ENCODE measurements at places on chromosomes 12 and 14.
A peak's percentile ranks its signal among the peaks of the same experiment; 100 is the strongest.

DNA sequence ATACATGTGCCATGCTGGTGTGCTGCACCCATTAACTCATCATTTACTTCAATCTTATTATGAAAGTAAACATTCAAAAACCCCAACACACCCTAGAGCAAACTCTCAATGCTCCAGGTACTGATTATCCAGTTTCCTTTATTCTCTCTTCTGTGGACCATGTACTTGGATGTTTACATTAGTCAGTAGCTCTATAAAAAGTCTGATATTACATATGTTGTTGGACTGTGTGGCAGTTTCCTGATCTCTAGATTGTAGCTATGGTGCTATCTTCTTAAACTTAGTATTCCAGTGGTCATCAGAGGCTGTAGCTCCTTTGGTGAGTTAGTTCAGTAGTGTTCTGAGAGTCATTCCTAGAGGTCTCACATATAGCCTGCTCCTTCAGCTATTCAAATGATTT, 25.1 kb upstream of the ITGA5 start:
- no peak for DNase-seq

- DNase-seq = peak; percentile 8
These were observed 75.3 kb upstream of the FAR2 start for GRCh38 chr12:29073631-29074239.

DNA sequence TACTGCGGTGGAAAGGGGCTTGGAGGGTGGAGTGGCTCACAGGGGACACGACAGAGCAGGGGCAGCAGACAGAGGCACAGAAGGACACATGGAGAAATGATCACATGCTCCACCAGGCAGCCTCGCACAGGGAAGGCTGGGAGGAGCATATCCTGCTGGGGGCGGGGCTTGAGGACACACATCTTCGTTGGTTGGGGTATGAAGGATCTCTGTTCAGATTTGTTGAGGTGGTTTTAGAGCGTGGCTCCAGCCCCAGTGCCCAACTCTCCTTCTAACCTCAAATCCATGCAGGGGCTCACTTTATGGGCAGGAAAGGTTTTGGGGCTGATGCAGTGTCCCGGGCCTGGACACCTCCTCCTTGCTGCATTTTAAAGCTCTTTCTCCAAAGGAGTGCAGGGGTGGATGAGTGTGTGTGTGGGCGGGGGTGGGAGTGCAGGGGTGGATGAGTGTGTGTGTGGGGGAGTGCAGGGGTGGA, 733 bp upstream of the P3H3 start:
- DNase-seq = peak; percentile 54

DNA sequence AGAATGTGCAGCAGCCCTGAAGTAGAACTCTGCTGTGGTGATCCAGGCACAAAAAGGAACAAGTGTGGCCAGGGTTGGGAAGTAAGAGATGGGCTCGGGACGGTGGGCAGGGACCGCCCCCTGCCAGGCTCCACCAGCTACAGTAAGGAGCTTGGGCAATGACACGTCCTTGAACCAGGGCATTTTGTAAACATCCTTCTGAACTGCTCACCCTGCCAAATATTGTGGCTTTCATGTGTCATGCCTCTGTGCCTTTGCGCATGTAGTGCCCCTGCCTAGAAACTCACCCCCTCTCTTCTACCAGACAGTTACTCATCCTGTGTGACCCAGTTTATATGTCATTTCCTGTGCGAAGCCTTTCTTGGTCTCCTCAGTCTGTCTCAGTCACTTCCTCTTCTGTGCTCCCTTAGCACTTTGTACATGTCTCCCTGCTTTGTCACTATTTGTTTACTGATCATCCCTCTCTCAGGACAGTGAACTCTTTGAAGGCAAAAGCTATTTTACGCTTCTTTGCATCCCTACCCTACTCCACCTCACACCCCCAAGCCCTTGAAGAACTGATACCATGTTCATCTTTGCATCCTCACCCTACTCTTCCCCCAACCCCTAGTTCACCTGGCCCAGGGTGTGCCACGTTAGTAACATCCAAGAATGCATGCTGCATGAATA, 108.9 kb upstream of the PLEKHG7 start:
- no peak for DNase-seq

GRCh38 chr12:26678697-26679660, 154.0 kb downstream of the ITPR2 start:
- DNase-seq = no peak

DNA sequence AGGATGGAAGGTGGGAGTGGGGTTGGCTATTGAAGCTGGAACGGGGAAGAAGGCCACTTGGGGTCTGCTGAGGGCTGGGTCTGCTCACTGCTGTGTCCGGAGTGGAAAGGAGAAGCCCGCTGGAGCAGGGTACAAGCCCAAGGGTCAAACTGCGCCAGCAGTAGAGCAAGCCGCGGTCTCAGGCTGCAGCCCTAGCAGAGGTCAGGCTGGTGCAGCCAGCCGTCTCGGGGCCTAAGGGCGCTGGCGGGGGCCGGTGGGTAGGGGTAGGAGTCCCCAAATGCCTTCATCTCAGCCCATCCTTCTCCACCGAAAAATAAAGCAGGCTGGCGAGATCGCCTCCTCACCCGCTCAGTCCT, 718 bp upstream of the JDP2 start:
- peak; percentile 21 for DNase-seq

DNA sequence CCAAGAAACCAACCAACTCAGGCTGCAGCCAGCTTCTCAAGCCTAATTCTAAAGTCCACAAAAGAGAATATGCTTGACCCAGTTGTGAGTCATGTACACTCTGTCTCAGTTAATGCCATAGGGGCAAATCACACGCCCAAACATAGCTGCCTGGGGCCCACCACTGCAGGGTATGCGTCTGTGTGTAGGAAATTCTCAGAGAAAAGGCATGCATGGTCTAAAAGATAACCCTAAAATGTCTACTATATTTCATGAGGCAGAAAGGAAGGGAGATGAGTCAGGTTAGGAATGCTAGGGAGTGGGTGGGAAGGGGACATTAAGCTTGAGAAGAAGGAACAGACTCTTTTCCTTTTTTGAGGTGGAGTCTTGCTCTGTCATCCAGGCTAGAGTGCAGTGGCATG, 22.3 kb upstream of the SPTLC2 start:
- no peak for DNase-seq

- no peak for DNase-seq
These were observed 46.4 kb downstream of the CRADD start for GRCh38 chr12:93723568-93723930.

GRCh38 chr12:34219046-34219770, 196.9 kb downstream of the ALG10 start:
- DNase-seq = no peak

GRCh38 chr14:86796221-86797074, 1196.5 kb downstream of the GALC start:
- DNase-seq = no peak

DNA sequence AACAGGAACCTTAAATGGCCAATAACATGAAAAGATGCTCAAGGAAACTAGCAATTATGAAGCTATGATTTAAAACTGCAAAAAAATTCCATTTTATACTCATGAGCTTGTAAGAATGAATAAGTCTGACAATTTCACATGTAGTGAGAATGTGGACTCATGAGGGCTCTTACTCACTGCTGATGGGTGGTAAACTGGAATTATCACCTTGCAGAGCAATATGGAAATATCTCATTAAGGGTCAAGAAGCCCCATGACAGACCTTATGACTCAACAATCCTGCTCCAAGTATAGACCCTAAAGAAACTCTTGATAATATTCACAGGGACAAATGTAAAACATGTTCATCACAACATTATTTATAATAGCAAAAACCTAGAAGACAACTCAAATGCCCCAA, 23.5 kb upstream of the SMAGP start:
- no peak for DNase-seq

DNA sequence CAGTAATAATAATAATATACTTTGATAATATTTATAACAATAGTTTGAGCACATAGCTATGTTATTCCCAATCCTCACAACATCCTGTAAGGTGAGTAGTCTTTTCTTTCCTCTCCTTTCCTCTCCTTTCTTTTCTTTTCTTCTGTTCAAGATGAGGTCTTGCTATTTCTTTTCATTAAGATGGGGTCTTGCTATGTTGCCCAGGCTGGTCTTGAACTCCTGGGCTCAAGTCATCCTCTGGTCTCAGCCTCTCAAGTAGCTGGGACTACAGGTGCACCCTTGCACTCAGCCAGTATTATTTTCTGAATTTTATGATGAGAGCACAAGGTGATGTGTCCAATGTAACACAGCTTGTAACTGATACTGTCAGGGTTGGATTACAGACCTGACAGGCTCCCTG, 134.6 kb downstream of the OTOGL start:
- DNase-seq = no peak

GRCh38 chr14:78752518-78753188, 582.5 kb downstream of the NRXN3 start:
- no peak for DNase-seq

GRCh38 chr12:64362721-64363305, 27.7 kb downstream of the C12orf56 start:
- DNase-seq = no peak

GRCh38 chr12:89695100-89695499, 13.5 kb downstream of the ATP2B1 start:
- DNase-seq = no peak

- DNase-seq = no peak
These were observed 89.2 kb downstream of the PDZRN4 start for GRCh38 chr12:41277100-41277945.

GRCh38 chr12:91923864-91924263, 221.8 kb downstream of the BTG1 start:
- DNase-seq = no peak

- DNase-seq = no peak
These were observed 184.4 kb downstream of the KIF26A start for GRCh38 chr14:104322531-104323366.

DNA sequence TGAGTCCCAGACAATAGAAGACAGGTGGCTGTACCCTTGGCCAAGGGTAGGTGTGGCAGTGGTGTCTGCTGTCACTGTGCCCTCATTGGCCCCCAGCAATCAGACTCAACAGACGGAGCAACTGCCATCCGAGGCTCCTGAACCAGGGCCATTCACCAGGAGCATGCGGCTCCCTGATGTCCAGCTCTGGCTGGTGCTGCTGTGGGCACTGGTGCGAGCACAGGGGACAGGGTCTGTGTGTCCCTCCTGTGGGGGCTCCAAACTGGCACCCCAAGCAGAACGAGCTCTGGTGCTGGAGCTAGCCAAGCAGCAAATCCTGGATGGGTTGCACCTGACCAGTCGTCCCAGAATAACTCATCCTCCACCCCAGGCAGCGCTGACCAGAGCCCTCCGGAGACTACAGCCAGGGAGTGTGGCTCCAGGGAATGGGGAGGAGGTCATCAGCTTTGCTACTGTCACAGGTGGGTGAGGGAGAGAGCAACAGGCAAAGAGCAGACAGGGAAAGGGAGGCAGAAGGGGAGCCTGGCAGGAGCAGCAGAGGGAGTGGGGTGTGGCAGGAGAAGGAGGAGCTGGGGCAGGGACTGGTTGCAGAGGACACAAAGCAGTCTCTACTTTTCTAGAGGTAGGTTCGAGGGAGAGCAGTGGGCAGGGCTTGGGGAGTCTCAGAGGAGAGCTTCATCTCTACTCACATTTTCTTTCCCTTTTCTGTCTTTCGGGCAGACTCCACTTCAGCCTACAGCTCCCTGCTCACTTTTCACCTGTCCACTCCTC, 452 bp downstream of the INHBE start:
- DNase-seq = no peak

DNA sequence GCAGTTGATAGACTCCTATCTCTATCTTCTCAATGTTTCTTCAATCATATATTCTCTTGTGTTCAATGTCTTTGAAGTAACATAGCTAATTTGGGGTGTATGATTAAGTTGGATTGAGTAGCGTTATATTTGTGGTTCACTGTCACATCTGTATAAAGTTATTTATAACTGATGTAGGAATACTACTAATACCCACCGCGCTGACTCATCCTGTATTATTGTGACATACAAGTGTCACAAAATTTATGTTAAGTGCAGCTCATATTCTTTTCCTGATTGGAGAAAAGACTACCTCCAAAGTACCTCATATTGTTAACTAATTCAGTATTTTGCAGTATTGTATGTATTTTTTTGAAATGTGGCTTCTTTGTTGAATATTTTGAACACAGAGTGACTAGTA, 940.8 kb downstream of the SLC6A15 start:
- no peak for DNase-seq

DNA sequence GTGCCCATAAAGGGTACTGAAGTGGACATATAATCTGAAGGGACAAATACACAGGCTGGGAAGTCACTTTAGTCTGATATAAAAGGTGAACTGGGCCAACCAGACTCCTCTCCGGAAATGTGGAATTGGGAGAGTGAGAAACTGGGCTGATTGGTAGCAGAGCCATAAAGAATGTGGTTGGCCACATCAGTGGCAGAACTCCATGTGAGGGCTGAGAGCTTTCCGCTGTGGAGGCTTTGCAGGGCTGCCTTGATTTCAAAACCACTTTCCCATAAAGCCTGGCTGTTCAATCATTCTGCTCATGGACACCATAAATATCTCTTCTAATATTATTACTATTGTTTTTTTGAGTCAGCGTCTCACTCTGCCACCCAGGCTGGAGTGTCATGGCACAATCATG, 220.3 kb downstream of the MON2 start:
- no peak for DNase-seq

- no peak for DNase-seq
These were observed 129.7 kb upstream of the GRIP1 start for GRCh38 chr12:66808606-66809005.
